ENCODE measurements at places on chromosomes 7 and 10.

DNA sequence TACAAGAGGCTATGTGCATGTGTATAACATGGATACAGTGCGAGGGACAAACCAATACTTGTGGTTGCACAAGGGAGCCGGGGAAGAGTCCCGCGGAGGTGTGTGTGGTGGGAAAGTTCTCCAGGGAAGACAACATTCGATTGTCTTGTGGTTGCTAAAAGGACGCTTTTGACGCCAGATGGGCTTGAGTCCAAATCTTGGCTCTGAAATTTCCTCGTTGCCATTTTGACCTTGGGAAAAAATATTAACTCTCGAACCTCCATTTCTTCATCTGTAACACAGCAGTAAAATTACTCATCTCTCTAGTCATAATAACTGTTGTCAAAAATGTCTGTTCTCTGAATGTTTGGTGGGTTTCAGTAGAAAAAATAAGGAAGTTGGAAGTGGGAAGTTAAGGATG lies 16.5 kb downstream of the PLXDC2 start:
- DNase-seq, result no peak

GRCh38 chr10:21495002-21495751 lies 30.3 kb downstream of the SKIDA1 start:
- no peak for DNase-seq

- DNase-seq, result no peak
Measured at GRCh38 chr7:129898007-129898406, 54.8 kb downstream of the UBE2H start.

DNA sequence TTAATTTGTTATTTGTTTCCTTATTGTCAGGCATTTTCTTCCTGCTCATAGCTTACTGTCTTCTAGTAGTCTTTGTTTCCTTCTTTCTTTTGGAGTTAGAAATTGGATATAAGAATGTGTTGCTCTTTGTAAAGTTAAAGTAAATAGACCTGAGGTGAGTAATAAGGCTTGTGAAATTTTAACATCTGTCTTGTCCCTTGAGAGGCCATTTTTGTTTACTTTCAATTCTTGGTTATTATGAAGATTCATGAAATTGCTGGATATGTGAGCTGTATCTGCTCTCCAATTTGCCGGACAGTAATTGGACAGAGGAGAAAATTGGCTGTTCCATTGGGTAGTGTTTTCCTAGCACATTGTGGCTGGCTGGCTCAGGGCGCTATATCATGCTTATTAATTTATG lies 260.7 kb downstream of the EXOC4 start:
- no peak for DNase-seq

- DNase-seq, result no peak
Measured at GRCh38 chr10:48364659-48365405, 58.4 kb downstream of the MAPK8 start.

- DNase-seq, result no peak
Measured at GRCh38 chr7:90166153-90166552, 11.9 kb downstream of the STEAP1 start.

DNA sequence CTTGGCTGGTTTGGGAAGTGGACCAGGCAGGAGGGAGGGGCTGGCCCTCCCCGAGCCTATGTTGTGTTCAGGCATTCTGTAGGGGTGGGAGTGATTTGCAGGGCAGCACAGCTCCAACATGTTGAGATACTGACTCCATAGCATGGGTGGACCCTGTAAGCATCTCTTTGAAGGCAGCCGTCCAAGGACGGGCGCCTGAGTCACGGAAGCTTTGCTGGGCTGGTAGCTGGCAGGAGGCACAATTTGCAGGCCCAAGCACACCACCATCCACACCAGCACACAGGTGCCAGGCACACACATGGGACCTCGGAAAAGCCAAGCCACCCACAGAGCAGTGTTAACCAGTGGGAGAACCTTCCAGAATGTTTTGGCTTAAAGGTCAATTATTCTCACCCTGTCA lies 505.1 kb upstream of the FOXK1 start:
- DNase-seq, result no peak

GRCh38 chr10:83698899-83699298 lies 440.4 kb upstream of the GHITM start:
- no peak for DNase-seq

GRCh38 chr10:91762878-91763277 lies 35.3 kb upstream of the TNKS2 start:
- DNase-seq, result no peak

- no peak for DNase-seq
Measured at GRCh38 chr7:85232068-85232467, 45.2 kb upstream of the SEMA3D start.

DNA sequence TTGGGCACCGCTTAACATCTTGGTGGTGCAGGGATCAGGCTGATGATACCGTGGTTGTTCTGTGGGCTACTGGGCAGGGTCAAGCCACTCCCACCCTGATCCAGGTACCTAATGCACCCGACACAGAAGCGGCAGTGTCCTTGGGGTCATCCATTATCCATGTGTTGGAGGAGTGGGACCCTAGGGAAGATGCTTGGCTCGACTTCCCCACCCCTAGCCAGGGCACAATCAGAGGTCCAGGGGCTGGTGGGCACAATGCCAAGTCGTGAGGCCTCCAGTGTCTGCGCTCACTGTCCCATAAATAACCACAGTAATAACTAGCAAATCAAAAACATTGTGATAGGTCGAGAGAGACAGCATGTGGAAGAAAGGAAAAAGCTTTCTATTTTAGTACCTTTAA lies 37.7 kb downstream of the HTRA1 start:
- DNase-seq, result no peak

- no peak for DNase-seq
Measured at GRCh38 chr10:110107887-110108286, 99.5 kb upstream of the MXI1 start.

- DNase-seq, result no peak
Measured at GRCh38 chr7:95686109-95686508, 86.2 kb upstream of the DYNC1I1 start.

GRCh38 chr10:59971915-59972314 lies 65.6 kb upstream of the CCDC6 start:
- DNase-seq, result no peak

DNA sequence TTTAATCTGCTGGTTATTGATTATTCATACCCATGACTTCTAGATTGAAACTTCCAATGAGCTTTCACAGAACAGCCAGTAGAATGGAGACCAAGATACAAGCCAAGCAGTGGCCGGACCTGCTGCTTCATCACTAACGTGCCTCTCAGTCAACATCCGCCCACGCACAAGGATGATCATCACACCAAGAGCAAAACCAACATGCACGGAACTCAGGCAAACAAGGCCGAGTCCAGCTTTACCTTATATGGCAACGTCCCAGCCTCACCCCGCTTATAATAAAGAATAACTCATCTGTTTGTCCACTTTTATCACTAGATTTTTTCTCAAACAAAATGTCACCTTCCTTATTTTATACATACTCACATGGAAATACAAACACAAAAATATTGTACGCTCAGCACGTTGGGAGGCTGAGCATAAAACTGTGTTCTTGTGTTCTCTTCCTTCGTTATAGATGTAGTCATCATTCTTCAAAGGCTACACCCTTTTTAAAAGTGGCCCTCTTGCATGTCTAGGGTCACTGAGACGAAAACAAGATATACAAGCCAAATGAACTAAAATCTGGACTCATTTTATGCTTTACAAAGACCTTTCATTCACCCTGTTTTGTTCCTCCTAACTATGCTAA lies 122.7 kb downstream of the SFMBT2 start:
- no peak for DNase-seq

DNA sequence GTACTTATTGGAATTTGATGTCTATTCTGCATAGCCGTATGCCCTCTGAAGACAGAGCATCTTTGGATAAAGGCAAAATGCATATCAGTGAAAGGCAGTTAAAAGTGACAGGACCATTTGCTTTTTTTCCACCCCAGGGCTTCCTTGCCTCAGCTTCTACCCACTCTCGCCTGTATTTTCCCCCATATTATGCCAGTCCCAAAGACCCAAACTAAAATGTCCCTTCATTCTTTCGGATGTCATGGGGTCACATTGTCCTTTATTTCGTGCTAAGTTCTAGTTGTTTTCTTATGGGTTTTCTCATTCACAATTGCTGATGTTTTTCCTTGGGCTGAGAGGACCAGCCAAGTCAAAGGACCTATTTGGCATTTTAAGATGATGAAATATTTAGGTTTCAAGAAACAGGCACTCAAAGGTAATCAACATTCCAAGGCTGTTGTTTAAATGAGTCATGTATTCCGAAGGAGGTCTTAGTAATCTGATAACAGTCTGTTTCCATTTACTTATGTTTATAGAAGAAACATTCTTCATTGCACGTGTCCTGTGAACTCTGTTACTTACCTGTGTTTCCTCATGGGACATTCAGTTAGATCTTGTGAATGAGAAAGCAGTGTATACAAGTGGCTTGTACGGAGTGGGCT lies 74.1 kb downstream of the DNAH11 start:
- DNase-seq, result no peak

GRCh38 chr7:37770838-37771237 lies 77.6 kb upstream of the NME8 start:
- no peak for DNase-seq

DNA sequence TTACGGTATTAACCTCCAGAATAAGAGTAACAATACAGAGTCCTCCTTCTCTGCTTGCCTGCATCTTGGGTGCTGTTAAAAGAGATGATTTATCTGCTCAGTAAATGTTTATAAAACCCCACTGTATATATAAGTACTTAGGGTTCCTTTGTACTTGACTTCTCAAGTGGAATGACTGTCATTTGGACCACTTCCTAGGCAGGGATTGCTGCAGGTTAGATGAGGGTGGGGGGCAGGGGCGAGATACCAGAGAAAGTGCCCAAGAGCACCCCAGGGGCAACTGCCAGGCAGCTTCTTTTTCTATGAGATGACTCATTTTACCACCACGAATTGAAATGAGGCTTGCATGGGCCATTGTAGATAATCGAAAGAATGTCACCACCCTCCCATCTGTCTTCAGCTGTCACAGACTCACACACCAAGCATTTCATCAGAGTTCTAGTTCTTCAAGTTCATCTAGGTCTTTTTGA lies 421.9 kb upstream of the GALNT17 start:
- DNase-seq, result no peak

DNA sequence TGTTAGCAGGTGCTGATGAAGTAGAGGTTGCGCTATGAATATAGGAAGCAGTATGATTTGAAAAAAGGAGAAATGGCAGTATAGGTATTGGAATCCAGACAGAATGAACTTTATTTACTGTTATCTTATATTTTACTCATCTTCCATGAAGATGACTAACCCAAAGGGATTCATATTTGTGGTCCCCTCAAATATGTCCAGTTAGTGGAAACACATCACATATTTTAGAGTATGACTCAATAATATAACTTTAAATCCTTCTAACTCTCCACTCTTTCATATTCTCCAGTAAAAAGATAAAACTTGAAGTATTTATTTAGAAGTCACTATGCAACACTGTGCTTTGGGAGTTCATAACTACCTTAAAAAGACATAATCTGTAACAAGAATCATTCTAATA lies 286.5 kb upstream of the LRRTM3 start:
- DNase-seq, result no peak

- DNase-seq, result no peak
Measured at GRCh38 chr7:27872356-27873275, 132.7 kb downstream of the TAX1BP1 start.

DNA sequence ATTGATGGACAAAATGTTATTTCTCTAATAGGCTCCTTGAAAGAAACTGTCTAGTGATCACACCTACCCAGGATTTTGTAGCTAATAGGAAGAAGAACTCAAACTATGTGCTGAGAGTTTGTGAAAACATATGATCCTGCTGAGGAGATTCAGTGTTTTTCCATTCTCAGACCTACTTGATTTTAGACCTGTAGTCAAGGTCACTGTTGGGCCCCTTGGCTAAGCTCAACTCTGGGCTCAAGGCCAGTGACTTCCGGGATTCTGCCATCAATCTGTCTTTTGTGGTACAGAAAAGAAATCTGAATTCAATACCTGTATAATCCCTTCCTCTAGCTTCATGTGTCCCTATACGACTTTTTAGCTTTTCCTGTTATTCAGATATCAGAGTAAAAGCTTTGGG lies 79.7 kb upstream of the FERD3L start:
- DNase-seq, result no peak

GRCh38 chr10:3074145-3074665 lies 6.9 kb downstream of the PFKP start:
- no peak for DNase-seq

DNA sequence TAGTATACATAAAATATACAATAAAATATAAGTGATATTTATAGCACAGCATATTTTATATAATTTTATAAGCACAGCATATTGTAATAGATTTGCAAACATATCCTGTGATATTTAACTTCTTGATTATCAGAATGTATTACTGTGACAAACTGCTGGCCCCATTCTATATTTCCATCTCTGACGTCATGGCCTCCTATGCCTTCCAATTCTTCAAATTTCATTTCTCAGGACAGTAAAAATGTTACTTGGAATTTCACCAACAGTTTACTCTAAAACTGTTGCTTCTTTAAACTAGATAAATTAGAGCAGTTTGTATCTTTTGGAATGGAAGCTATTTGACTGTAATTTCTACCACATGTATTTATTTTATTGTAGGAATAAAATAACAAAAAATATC lies 102.5 kb upstream of the SLC25A13 start:
- no peak for DNase-seq

- no peak for DNase-seq
Measured at GRCh38 chr7:2821842-2822507, 22.1 kb downstream of the GNA12 start.

DNA sequence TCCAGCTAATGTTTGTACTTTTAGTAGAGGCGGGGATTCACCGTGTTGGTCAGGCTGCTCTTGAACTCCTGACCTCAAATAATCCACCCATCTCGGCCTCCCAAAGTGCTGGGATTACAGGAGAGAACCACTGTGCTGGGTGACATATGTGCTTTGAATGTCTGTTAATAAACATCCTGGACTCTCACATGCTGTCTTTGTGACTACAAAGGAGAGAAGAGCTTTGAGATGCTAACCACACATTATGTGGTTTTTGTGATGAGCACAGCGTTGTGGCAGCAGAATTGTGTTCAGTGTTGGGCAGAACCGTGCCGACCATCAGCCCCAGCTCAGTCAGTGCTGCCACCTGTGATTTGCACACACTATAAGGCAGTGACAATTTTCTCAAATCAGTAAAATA lies 500.1 kb upstream of the KLF6 start:
- no peak for DNase-seq

DNA sequence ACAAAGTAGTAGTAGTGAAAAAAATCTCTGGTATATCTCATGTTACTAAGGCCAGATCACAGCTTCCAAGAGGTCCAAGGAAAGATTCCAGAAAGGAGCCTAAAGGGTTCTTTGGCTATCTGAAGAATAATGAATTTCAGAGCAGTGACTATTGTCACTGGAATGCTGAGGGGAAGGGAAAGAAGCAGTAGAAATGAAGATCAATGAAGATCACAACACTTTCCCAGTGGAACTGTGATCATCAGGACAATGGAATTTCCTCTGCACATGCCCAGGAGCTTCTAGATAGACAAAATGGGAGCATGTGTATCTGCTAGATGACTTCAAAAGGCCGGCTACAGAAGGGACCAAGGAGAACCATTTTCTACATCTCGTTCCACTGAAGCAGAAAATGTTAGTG lies 219.5 kb upstream of the PHYHIPL start:
- DNase-seq, result no peak
